ENCODE measurements at places on chromosomes 3 and 15. TPM values are rescaled to one million over a fixed set of nuclear protein-coding genes. Genes with fewer than 3 reads are reported as not detected.

GRCh38 chr3:146540236-146540635, 4.2 kb downstream of the PLSCR1 start:
- H3K27me3 ChIP-seq, result no peaks in the 10 kb centered on the region
- no peak overlapping the region for H3K4me3 ChIP-seq
- no peaks in the 10 kb centered on the region for H3K4me1 ChIP-seq
- H3K27ac ChIP-seq, result no peak overlapping the region
- H3K36me3 ChIP-seq, result no peaks in the 10 kb centered on the region
- no peak for DNase-seq

DNA sequence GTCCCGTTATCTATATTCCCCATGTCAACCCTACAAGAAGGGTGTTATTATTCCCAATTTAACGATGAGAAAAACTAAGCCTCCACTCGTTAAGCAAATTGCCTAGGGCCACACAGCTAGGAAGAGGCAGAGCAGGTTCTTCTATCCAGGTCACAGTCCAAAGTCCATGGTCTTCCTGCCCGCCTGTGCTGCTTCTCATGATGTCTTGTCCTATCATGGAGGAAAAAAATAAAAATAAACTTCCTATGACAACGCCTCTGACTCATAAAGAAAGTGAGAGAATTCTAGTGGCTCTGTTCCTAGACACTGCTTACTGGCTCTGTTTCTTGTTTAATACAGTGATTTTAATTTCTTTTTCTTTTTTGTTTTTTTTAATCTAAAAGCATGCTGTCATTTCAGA, 9.7 kb downstream of the COL8A1 start:
- no peaks in the 10 kb centered on the region for H3K4me1 ChIP-seq
- H3K4me3 ChIP-seq, result no peak overlapping the region
- DNase-seq, result peak; percentile 57
- H3K27me3 ChIP-seq, result no peaks in the 10 kb centered on the region
- no peak overlapping the region for H3K27ac ChIP-seq

DNA sequence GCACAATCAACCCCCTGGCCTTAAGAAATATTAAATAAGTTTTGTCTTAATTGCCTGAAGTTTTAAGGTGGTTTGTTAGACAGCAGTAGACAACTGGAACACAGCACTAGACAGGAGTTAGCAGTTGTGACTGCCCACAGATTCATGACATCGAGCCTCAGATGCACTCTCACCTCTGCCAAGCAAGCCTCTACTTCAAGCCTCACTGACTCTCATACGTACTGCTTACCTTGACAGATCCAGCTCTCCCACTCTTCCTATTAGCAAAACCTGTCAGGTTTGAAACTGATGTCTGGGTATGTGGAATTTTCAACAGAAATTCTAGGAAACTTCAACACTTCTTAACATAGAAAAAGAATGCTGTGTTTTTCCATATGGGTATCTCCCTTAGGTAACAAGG, 382.9 kb upstream of the DPH6 start:
- DNase-seq, result no peak
- H3K27ac ChIP-seq, result no peak overlapping the region
- no peak overlapping the region for H3K4me3 ChIP-seq
- H3K4me1 ChIP-seq, result no peaks in the 10 kb centered on the region

- no peak for DNase-seq
- H3K4me3 ChIP-seq, result no peak overlapping the region
- no peaks in the 10 kb centered on the region for H3K27me3 ChIP-seq
Measured at GRCh38 chr15:49852756-49853155, 231.9 kb downstream of the DTWD1 start.

DNA sequence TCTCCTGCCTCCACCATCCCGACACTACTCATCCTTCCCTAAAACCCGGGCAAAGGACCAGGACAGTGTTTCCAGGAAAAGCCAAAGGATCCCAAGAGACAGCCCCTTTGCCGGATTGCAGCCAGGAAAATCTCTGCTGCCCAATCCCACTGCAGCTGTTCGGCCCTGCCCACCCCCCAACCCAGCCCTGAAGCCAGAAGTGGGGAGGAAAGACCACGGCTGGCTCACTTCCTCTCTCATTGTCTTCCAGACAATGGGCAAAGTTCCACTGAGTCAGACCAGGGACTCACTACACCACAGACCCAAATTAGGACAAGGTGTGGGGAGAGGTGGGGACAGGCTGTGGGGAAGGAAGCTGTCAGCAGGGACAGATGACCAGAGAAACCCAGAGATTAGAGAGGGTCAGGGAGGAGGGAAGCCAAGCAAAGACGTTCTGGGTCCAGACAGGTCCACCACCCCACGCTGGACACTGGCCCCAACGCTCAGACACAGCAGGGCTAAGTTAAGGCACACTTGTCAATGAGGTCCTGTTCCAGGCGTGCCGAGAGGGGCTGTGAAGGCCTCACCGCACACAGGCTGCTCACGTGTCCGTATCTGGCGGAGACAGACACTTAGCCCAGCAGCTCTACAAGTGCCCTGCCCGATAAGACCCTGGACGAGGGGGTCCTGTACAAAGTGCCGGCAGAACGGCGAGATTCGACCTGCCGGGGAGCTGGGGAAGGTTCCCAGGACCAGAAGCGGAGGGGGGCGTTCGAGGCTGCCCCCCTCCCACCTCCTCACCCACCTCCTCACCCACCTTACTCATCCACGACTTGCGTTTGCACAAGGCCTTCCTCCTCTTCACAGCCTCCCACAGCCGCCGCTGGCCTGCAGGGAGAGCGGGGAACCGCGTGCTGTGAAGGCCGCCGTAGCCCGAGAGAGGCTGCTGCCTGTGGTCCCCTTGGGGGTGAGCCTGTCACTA, 21.9 kb downstream of the TNK2 start:
- peaks cover 66% of the 10 kb centered on the region for H3K4me1 ChIP-seq
- H3K36me3 ChIP-seq, result peaks cover 17% of the 10 kb centered on the region
- no peaks in the 10 kb centered on the region for H3K27me3 ChIP-seq
- H3K4me3 ChIP-seq, result no peak overlapping the region
- DNase-seq, result peak; percentile 95
- peak overlapping the region; percentile 90 for H3K27ac ChIP-seq

DNA sequence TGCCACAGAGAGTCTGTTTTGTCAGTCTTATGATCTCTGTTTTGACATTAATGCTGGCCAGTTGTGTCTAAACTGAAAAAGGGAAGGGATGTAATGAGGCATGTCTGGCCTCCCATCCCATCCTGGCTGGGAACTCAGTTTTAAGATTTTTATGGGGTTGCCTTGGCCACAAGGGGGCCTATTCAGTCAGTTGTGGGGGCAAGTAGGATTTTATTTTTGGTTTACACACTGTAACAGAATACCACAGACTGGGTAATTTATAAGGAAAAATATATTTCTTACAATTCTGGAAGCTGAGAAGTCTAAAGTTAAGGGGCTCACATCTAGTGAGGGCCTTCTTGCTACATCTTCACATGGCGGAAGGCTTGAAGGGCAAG, 129.8 kb downstream of the TMEM108 start:
- no peak overlapping the region for H3K4me3 ChIP-seq
- H3K36me3 ChIP-seq, result no peaks in the 10 kb centered on the region
- no peaks in the 10 kb centered on the region for H3K4me1 ChIP-seq
- no peak for DNase-seq

DNA sequence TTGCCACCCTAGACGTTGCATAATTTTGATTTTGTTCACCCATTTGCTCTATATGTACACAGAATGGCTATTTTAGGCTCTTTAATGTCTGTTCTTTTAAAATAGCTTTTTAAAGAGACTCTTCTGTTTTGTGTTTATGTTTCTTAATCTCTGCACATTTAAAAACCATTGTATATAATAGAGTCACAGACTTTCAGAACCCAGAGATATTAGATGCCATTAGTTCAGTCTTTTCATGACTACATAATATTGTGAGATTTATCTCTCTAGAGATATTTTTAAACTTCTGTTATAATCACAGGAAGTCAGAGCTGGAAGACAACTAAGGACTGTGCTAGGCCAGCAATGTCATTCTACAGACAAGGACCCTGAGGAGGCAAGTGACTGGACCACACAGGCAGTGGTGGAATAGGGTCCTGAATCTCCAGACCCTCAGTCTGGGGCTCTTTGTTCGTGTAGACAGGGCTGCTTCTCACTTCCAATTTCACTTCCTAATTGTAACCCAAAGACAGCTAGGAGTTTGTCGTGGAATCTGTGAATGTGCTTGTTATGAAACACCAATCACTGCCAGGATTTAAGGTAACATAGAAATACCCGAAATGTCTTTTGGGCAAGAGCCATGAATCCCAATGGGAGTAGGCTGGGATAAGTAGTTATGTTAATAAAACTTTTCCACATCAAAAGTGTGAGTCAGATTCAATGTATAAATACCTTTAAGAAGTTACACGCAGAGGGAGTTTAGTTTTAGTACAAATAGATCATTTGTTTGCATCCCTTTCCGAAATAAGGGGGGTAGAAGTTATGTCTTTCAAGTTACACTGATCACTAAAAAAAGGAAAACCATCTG, 165.2 kb upstream of the ROPN1 start:
- no peaks in the 10 kb centered on the region for H3K36me3 ChIP-seq
- no peak overlapping the region for H3K4me3 ChIP-seq
- DNase-seq, result no peak
- H3K27me3 ChIP-seq, result peaks cover 17% of the 10 kb centered on the region
- no peaks in the 10 kb centered on the region for H3K4me1 ChIP-seq

- H3K36me3 ChIP-seq, result no peaks in the 10 kb centered on the region
- no peaks in the 10 kb centered on the region for H3K27me3 ChIP-seq
- DNase-seq, result no peak
Measured at GRCh38 chr15:94070356-94071295, 160.7 kb upstream of the MCTP2 start.

GRCh38 chr3:172643506-172644179, 67.2 kb downstream of the NCEH1 start:
- H3K27me3 ChIP-seq, result no peaks in the 10 kb centered on the region
- no peak overlapping the region for H3K4me3 ChIP-seq
- peak; percentile 59 for DNase-seq
- no peaks in the 10 kb centered on the region for H3K4me1 ChIP-seq
- H3K27ac ChIP-seq, result no peak overlapping the region
- H3K36me3 ChIP-seq, result no peaks in the 10 kb centered on the region

GRCh38 chr3:172127141-172127540, 87.8 kb downstream of the FNDC3B start:
- DNase-seq, result no peak
- peak overlapping the region; percentile 39 for H3K27ac ChIP-seq
- H3K4me1 ChIP-seq, result peaks cover 11% of the 10 kb centered on the region

- peaks cover 2% of the 10 kb centered on the region for H3K27me3 ChIP-seq
- no peaks in the 10 kb centered on the region for H3K36me3 ChIP-seq
- no peak overlapping the region for H3K27ac ChIP-seq
- H3K4me3 ChIP-seq, result no peak overlapping the region
Measured at GRCh38 chr3:152236716-152237115, 32.0 kb upstream of the MBNL1 start.

DNA sequence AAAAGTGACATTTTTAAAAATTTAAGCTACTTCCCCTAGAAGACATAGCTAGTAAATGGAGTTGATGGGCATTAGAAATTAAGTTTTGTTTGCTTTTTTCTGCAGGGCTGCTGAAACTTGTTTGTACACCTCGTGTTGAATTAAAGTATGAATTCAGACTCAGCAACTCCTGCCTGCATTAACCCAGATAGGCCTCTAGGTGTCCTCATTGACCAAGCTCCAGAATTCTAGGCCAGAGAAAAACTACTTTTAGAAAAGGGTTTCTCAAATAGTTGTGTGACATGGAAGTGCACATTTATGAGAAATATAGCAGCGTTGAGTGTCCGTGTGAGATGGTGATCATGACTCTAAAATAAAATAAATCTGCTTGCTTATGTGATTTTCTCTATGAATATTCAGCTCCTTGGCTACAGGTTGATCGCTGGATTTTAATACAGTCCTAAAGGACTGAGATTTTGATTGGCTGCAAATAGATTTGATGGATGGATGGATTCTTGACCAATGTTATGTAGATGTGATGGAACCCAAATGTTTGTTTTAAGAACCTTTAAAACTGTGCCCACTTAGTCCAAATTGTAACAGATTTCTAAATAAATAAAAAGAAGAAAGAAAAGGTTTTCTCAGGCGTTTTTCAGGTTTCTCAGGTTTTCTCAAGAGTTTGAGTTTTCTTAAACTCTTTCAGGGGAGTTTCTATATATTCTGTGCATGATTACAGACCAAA, 39.4 kb upstream of the LMOD3 start:
- no peaks in the 10 kb centered on the region for H3K4me1 ChIP-seq
- DNase-seq, result peak; percentile 66
- no peaks in the 10 kb centered on the region for H3K27me3 ChIP-seq
- no peaks in the 10 kb centered on the region for H3K36me3 ChIP-seq
- no peak overlapping the region for H3K27ac ChIP-seq
- H3K4me3 ChIP-seq, result no peak overlapping the region

- H3K36me3 ChIP-seq, result no peaks in the 10 kb centered on the region
- DNase-seq, result peak; percentile 64
- peaks cover 14% of the 10 kb centered on the region for H3K4me1 ChIP-seq
- H3K27ac ChIP-seq, result peak overlapping the region; percentile 41
Measured at GRCh38 chr3:194058189-194058571, 77.8 kb upstream of the HES1 start.

DNA sequence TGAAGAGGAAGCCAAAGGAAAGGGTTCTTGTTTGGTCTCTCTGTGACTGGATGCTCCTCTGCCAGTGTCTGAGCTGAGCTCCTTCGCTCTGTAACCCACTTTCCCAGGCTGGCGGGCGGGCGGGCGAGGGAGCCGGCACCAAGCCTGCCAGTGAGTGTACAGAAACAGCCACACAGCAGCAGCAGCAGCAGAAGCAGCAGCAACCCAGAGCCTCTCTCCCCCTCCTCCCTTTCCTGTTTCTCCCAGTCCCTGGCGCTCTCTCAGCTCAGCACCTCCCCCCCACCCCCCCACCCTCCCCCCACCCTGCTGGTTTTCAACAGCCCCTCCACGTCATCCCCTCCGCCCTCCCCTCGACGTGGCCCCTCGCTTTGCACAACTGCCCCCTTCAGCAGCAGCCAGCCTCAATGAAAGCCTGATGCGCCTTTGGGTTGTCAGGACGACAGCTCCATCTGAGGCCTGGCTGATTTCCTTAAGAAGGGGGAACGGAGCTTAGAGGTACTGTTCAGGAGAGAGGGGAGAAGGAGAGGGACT, at the start of gene LSAMP:
Gene LSAMP, minus strand, starts transcription at position 177 of the 531 bp plus-strand sequence.
- H3K27ac ChIP-seq, result no peak within 1 kb of the TSS
- peak; percentile 39 for DNase-seq
- H3K4me1 ChIP-seq, result no peaks in the 10 kb centered on the region
- H3K4me3 ChIP-seq, result peak within 1 kb of the TSS; percentile 36

GRCh38 chr3:72601060-72601459, 247.2 kb downstream of the SHQ1 start:
- no peaks in the 10 kb centered on the region for H3K27me3 ChIP-seq
- H3K4me1 ChIP-seq, result peaks cover 9% of the 10 kb centered on the region
- no peak overlapping the region for H3K27ac ChIP-seq
- H3K4me3 ChIP-seq, result no peak overlapping the region

- H3K27ac ChIP-seq, result no peak overlapping the region
- peaks cover 28% of the 10 kb centered on the region for H3K36me3 ChIP-seq
- H3K4me1 ChIP-seq, result no peaks in the 10 kb centered on the region
- peak; percentile 40 for DNase-seq
- H3K4me3 ChIP-seq, result no peak overlapping the region
Measured at GRCh38 chr15:43390723-43391122, 19.8 kb downstream of the TUBGCP4 start.

Gene SERINC4
- total RNA-seq, result 0.21 TPM

Gene SCG5
- total RNA-seq, result 14.4 TPM

Gene MEX3B
- 12.7 TPM for total RNA-seq

Gene RPP25
- 21.1 TPM for total RNA-seq

Gene GPR176
- 5.6 TPM for total RNA-seq

Measured in cardiac muscle cell (in vitro differentiated cells and primary cell).